CD4-positive, alpha-beta T cell treated with Interleukin-15 for 1 hour (primary cell): ENCODE measurements at places on chromosomes 13 and 19.
A peak's percentile ranks its signal among the peaks of the same experiment; 100 is the strongest.

GRCh38 chr13:59519819-59520218 lies 643.9 kb downstream of the DIAPH3 start:
- DNase-seq = no peak

DNA sequence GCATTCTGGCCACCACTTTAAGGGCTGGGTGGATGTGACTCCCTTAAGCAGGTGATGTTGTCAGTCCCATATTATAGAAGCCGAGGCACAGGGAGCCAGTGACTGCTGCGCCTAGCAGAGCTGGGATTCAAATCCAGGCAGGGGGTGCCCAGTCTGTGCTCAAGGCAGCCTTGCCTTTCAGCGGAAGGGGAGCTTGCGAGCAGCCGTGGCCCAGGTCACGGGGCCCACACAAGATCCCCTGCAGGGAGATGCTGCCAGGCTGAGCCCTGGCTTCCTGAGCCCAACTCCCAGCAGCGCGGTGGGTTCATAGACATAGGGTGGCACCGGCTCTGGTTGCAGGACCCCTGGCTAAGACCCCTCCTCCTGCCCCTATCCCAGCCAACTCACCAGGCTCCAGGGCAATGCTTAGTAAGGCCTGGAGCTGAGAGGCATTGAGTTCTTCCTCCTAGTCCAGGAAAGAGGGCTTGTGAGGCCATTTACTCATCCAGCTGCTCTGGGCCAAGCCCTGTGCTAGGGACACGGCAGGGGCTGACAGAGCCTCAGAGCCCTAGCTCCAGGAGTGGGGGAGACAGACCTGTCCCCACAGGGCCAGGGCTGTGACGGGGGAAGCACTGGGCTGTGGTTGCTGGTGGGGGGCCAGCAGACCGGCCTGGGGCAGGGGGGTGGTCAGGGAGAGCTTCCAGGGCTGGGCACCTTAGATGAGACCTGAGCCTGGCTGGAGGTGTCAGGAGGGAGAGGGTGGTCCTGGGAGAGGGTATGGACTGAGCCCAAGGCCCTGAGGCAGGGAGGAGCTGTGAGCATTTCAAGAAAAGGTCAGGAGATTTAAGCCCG lies 9.6 kb downstream of the CAPN12 start:
- peak; percentile 36 for DNase-seq

DNA sequence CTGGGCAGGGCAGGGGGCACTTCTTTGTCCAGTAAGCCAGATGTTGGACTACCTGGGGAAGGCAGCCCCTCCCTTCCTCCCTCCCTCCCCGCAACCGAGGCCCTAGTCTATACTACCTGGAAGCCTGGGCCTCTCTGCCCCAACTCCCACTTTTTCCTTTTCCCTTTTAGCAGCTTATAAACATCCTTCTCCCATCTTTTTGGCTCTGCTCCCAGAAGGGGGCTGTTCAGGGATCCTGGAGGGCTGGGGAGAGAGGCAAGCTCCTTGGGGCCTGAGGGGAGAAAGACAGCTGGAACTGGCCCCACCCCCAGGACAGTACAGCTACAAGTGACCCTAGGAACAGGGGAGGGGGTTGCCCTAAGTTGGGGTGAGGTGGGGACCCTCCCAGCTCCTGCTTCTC lies 44.9 kb downstream of the LYL1 start:
- no peak for DNase-seq

GRCh38 chr13:58949646-58950045 lies 1214.1 kb downstream of the DIAPH3 start:
- DNase-seq = no peak

- no peak for DNase-seq
Measured at GRCh38 chr19:10892256-10892655, 20.9 kb downstream of the CARM1 start.

- DNase-seq = no peak
Measured at GRCh38 chr19:30153326-30154210, 211.5 kb downstream of the URI1 start.

GRCh38 chr19:49070416-49070815 lies 2.1 kb downstream of the KCNA7 start:
- no peak for DNase-seq
